ENCODE measurements at places on chromosomes 2 and 18.

- no peak for DNase-seq
Observed at GRCh38 chr2:37802899-37803379, 122.1 kb upstream of the RMDN2 start.

DNA sequence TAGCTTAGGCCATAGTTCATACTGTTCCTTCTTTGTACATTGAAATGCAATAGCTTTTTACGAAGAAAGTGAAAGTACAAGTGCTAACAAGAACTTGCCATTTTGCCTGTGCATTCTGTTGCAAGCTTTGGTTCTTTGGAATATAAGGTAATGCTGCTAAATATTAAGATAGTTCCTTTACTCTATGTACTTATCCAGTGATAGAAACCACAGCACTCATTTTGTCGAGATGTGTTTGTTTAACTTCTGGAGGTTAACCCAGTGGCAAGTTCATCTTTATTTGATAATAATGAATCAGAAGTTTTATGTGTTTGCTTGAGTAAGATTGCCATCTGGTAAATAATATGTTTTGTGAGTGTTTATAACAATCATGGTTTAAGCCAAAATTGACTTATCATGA, 373.1 kb upstream of the FANCL start:
- no peak for DNase-seq

DNA sequence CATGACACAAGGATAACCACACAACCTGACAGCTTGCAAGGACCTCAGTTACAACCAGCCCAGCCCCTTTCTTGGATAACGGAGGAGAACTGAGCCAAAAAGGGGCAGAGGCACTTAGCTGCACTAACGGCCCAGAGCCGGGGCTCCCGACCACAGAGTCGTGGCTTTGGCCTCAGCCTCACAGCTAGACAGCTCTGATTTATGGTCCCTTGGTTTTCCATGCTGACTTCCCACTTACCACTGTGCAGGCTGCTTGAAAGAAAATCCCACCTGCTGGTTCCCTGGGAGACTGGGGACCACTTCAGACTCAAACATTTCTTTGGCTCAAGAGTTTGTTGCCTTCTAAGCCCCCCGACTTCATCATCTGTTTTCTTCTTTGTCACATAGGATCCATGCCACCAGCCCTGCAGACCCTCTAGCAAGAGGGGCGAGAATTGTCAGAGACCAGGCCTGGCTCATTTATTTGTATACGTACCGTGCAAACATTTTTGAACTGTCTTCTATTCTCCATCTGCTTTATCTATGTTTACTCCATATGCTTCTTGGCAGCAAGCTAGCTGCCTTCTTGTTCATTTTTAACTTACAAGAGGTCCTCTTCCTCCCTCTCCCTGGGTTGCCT, 352.6 kb upstream of the MYT1L start:
- DNase-seq, result no peak

GRCh38 chr2:85734015-85734414, 19.8 kb upstream of the ATOH8 start:
- no peak for DNase-seq

GRCh38 chr2:121095257-121096080, 189.5 kb downstream of the TFCP2L1 start:
- peak; percentile 28 for DNase-seq

DNA sequence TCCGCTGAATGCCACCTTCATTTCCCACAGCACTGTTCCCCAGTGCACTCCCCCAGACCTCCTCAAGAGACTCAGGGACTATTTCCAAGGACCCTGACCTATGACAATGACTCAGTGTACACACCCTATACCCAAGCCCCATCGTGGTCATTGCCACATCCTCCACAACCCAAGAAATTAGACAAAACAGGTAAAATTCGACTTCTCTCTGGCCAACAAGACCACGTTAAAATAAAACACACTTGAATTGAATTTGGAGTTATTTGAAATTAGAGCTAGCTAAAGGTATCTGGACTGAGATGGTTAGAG, 126.4 kb upstream of the NCK2 start:
- no peak for DNase-seq

- DNase-seq, result no peak
Observed at GRCh38 chr2:72926811-72927465, 9.6 kb downstream of the EMX1 start.

GRCh38 chr18:58538604-58539386, 90.1 kb downstream of the ALPK2 start:
- DNase-seq, result no peak

DNA sequence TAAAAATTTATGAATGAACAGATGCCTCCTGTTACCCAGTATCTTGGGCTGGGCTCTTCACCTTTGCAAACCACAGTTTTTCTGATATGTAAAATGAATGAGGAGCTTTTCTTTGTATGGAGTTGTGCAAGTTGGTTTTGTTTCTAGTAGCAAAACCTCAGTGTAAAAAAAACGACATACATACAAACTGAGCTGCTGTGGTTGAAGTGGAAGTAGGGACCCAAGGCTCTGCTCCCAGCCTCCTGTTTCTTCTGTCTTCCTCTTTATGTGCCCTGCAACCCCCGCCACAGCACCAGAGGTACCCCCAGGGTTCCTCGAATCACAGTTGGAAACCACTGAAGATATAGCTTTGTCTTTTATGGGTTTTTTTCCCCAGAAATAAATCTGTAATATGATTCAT, 118.1 kb downstream of the MYO1B start:
- no peak for DNase-seq

DNA sequence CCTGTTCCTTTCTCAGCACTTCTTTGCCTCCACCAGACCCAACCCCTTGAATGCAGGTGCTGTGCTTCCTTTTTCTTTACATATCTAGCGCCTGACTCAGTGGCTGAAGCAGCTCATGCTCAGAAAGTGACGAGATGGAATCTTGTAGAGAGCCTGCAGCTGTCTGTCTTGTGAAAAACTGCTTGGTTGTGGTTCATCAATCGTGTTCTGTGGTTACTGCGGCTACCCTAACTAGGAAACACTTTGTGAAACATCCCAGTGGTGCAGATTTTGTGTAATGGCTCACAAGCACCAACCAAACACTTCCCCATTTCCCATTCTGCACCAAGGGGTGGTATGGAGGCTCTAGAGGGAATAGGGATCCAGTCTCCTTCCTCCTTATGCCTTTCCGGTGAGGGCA, 307.2 kb upstream of the MMADHC start:
- DNase-seq, result no peak

GRCh38 chr2:65164426-65164891, 34.6 kb upstream of the RAB1A start:
- no peak for DNase-seq

- no peak for DNase-seq
Observed at GRCh38 chr18:68121308-68121707, 593.6 kb downstream of the TMX3 start.

DNA sequence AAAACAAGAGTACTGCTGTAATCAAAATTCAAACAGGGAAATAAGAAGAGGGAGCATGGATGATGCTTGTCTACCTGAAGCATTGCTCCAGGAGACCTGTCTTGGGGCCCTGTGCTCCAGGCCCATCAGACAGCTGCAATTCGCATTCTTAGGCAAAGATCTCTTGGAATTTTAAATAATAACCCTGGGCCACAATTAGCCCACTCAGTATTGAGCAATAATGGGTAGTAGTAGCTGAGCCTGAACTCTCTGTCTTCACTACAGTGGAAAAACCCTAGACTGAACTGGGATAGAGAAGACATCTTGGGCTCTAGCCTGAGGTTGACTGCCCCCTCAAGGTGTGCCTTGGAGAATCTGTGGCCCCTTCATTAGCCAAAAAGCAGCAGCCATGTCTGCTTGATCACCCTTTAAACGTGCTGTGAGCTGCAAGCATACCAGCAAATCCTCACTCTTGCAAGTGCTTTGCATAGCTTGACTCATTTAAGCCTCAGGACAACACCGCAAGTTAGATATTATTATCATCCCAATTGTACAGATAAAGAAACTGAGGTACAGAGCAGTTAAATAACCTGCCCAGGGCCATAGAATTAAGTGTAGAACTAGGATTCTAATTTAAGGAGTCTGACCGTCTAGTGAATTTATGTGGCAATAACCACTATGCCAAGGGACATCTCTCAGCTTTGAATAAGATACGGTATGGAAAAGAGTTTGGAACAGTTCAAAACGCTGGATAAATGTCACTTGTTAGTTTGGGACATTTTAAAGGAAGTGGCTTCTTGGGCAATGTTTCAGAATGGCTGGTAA, 69.0 kb downstream of the DDX1 start:
- DNase-seq, result no peak

DNA sequence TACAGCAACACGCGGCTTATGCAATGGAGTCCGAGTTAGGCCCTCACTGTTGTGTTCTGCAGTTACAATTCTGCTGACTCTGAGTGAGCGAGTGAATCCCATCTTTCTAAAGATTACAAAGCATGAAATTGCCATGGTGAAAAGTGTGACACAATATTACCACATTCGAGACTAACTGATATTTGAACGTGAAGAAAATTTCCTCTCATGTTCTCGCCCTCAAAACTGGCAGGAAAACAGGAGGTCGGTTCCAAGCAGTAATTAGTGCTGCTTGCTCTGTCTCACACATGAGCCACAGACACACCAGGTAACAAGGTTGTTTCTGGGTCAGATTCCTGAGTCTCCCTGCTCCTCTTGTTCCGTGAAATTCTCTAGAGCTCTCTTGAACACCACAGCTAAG, 93.7 kb upstream of the RIOK3 start:
- no peak for DNase-seq

- no peak for DNase-seq
Observed at GRCh38 chr2:160380611-160381010, 113.0 kb downstream of the RBMS1 start.

DNA sequence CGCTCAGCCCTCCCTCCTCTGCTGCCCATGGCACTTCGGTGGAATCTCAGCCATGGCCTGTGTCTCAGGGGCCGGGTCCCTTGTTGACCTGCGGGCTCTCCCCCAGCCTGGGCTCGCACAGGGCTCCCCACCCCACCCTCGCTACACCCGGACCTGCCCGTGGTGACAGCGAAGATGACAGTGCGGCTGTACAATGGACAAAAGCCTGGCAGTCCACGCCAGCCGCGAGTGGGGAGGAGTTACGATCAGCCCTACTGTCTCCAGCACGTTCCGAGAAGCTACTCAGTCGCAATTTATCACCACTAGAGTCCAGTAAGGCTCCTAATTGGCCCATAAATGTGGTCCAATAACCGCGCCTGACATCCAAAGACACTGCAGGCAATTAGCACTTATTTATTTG, 31.6 kb downstream of the GBX2 start:
- no peak for DNase-seq

GRCh38 chr2:64207573-64207972, 63.4 kb upstream of the PELI1 start:
- no peak for DNase-seq

DNA sequence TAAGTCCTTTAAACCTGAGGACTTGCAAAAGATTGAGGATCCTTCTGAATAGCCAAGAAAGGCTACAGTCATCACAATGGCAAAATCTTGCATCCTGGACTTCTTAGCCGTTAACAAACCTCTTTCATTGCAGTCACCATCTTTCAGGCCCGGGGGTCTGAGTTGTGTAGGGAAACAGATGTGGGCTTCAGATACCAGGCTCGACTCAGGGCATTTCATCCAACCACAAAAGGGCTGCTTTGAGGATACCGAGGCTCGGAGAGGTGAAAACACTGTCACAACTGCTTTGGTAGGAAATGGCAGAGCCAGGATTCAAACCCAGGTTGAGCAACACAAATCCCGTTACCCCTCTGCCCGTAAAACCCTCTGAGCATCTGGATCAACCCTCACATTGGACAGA, 147.4 kb downstream of the TFCP2L1 start:
- DNase-seq, result no peak

GRCh38 chr2:235863414-235863813, 304.8 kb downstream of the GBX2 start:
- DNase-seq, result no peak

GRCh38 chr2:75268112-75268511, 68.8 kb upstream of the TACR1 start:
- no peak for DNase-seq

DNA sequence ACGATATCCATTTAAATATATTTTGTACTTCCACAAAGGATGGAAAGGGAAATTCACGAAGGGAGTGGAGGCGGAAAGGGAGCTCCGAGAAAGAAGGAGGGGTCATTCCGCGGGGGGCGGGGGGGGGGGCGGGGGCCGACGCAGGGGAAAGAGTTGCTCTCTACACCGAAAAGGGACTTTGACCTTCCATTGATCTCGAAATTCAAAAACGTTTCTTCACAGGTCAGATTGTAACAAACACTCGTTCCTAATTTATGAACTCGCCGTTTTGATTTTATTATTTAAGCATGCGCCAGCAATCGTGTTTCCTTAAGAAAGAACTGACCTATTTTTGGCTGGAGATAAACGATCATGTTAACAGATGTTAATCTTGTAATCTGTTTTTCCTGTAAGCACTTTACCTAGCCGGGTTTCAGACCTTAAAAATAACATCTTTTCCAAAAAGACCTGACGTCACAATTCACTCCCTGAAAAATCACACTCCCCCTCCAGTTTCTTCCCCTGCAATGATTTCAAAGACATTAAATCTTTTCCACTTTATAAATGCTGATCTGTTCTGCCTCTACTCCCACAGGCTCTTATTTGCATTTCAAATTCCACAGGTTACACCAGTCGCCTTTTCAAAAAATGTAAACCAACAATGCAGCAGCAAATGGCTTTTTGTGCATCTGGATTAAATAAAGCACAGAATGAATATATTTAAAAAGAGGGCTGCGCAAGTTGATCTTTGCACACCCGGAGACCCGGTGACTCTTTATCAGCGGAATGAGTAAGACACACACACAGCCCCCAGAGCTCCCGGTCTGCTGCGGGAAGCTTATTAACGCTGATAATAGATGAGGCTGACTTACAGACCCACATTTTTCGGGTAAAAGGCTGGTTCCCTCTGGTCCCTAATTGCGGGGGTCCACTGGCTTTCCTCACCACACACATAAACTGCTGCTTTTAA, 1.6 kb downstream of the ZNF516 start:
- peak; percentile 53 for DNase-seq

GRCh38 chr2:46074501-46074900, 222.7 kb upstream of the EPAS1 start:
- DNase-seq, result no peak

DNA sequence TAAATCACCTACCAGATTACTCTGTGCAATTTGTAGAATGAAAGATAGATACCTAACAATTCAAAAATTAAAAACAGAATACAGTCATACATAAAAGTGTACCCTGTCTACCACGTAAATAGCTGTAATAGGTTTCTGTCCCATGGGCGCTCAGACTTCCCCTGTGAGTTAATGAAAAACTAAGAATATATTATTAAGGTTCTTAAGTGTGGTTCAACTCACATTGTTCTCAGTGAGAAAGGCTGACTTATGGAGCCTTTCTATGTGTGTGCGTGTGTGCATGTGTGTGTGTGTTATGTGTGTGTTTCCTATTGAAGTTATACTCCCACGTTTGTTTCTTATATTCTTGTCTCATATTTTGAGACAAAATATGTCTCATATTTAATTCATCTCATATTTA, 114.6 kb upstream of the CD302 start:
- no peak for DNase-seq

- DNase-seq, result no peak
Observed at GRCh38 chr2:187654535-187654934, 100.3 kb upstream of the TFPI start.

DNA sequence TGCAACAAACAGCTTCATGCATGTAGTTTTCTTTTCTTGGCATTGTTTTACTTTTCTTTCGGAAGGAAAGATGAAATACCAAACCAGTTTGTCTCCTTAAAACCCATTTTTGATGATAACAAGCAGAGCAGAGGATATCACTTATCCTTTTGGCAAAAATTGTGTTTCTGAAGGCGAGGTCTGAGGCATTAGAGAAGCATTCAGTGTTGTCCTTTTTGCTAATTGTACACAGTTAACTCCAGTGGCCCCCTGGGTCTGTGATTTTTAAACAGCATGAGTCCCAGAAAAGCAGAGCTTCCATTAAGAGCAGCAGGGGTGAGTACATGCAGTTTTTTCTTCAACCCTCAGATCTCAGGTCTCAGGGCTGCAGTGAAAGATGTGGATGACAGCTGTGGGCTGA, 41.3 kb downstream of the TTC39C start:
- no peak for DNase-seq

All from NCI-H1048 (cell line).